ENCODE measurements at places on chromosomes 2 and 18.

- no peak for DNase-seq
Measured at GRCh38 chr2:66565291-66565690, 130.4 kb downstream of the MEIS1 start.

DNA sequence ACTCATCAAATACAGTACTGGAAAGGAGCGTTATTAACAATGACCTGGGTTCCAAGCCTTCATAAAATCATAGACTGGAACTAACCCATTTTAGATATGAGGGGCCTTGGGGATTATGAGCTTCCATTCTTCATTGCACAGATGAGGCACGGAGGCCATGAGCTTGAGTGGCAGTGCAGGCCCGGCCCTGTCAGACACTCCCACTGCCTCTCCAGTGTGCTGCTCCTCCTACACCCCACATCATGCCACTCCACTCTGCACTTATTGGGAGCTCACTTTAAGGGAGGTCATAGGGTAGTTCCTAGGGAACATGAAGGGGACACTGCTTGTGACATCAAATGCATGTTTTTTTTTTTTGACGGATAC is 77.9 kb downstream of the TSN start:
- no peak for DNase-seq

DNA sequence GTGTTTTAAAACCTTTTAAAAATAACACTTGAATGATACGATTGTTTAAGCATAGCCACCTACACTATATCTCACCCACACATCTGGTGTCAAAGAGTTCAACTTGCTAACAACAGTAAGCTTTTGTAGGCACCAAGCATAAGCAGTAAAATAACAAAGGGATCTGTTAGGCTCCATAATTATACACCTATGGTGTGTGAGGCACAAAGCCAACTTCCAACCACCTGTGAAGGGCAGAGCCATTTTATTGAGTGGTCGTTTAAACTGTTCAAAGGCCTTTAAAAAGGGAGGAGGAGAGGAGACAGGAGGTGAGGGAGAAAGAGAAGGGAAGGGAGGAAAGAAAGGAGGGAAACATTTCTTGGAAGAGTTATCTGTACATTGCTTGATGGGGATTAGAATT is 27.9 kb downstream of the NEMP2 start:
- DNase-seq = no peak

GRCh38 chr18:69636529-69637301 is 236.0 kb downstream of the DOK6 start:
- peak; percentile 2 for DNase-seq

DNA sequence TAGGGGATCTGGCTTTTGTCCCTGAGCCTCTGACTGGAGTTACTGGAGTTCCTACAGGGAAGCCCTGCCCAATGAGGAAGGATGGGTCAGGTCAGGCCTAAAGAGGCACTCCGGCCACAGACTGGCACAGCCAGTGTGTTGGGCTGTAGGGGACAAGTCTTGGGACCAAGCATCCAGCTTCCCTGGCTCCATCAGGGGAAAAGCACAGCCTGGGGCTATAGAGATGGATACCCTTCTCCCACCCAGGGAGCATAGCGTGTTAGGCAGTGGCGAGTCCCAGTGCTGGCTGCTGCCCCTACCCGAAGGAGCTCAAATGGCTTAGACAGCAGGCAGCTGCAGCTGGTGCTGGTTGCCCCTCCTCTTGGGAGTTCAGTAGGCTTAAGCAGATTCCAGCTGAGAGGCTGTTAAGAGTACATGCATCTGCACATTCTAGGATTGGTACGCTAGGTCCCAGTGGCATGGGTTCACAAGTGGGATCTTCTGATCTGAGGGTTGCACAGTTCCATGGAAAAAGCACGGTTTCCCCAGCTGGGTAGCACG is 111.4 kb downstream of the DCDC2C start:
- DNase-seq = no peak

DNA sequence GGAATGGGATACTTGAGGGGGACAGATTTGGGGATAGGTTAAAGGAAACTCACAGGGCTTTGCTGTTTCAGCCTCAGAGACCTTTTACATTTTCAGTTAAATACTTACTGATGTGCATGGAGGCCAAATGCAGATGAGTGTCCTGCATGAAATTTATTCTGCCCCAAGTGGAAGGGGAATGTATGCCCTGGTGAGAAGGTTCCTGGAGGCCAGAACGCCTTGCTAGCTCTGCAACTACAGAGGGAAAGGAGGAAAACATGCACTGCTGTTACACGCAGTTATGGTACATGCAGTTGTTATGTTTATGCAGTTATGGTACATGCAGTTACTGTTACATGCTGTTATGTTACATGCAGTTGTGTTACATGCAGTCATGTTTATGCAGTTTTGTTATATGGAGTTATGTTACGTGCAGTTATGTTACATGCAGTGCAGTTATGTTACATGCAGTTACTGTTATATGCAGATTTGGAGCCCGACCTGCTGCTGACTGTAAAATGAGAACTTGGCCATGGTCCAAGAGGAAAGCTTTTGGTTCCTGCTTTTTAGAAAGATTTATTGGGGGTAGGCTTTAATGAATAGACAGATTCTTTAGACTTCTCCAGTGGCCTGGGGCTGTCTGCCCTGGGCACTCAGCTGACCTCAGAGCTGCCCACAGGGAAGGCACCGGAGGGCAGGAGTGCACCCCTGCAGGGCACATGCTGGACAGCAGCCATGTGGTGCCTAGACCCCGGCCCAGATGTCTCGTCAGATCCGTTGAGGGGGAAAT is 84.1 kb downstream of the LDLRAD4 start:
- DNase-seq = peak; percentile 69

GRCh38 chr2:128317181-128317898 is 1.3 kb downstream of the HS6ST1 start:
- DNase-seq = peak; percentile 60

DNA sequence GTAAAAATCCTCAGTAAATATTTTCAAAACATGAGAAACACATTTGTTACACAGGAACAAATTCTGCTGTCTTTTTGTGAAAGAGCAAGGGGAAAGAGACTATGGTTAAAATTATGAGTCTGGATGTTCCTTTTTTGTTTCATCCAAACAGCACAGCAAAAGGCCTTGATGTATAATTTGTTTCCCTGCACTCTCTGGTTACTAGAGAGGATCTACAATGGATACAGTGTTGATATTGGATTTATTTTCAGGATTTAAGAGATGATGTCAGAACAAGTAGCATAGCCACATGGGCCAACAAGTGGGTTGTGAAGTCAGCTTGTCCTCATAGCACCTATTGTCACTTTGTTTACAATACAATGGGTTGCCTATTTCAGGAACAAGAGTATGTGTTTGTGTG is 11.3 kb upstream of the ERBB4 start:
- DNase-seq = no peak

Measured in hematopoietic multipotent progenitor cell treated with erythropoietin and hydrocortisone succinate and interleukin-3 and kit ligand, for 6 days (in vitro differentiated cells).